ENCODE measurements at places on chromosomes 16 and 17.
A peak's percentile ranks its signal among the peaks of the same experiment; 100 is the strongest.

DNA sequence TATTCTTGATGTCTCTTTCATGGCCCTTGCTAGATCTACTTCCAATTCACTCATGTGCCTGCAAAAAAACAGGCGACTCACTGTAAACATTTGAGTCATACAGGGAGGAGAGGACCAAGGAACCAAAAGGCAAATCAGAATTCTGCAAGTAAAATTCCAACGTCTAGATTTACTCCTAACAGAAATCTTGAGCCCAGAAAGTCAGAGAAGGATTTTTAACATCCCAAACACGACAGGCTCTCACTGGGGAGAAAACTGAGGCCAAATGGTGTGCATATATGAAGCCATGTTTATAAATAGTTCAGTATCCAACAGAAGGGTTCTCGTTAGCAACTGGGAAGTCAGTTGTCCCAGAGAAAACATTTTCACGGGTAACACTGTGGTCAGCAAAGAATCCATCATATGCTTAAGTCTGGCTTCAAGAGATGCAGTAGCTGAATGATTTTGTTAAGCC, 40.1 kb downstream of the LITAF start:
- DNase-seq = no peak
- no peak overlapping the region for H3K27ac ChIP-seq
- no peak overlapping the region for H3K4me3 ChIP-seq
- no peaks in the 10 kb centered on the region for H3K27me3 ChIP-seq
- peaks cover 3% of the 10 kb centered on the region for H3K36me3 ChIP-seq

- H3K27ac ChIP-seq = no peak overlapping the region
- H3K4me3 ChIP-seq = no peak overlapping the region
- no peaks in the 10 kb centered on the region for H3K4me1 ChIP-seq
- no peak for DNase-seq
These were observed 409.6 kb upstream of the MAF start for GRCh38 chr16:80009971-80010659.

GRCh38 chr17:33868899-33869298, 386.2 kb upstream of the CCL2 start:
- H3K27ac ChIP-seq = no peak overlapping the region
- peaks cover 2% of the 10 kb centered on the region for H3K36me3 ChIP-seq
- no peak overlapping the region for H3K4me3 ChIP-seq

GRCh38 chr17:57782647-57783337, 37.7 kb upstream of the CCDC182 start:
- H3K36me3 ChIP-seq = no peaks in the 10 kb centered on the region
- no peak overlapping the region for H3K27ac ChIP-seq
- H3K4me3 ChIP-seq = no peak overlapping the region
- peaks cover 2% of the 10 kb centered on the region for H3K4me1 ChIP-seq
- H3K27me3 ChIP-seq = peaks cover 19% of the 10 kb centered on the region

DNA sequence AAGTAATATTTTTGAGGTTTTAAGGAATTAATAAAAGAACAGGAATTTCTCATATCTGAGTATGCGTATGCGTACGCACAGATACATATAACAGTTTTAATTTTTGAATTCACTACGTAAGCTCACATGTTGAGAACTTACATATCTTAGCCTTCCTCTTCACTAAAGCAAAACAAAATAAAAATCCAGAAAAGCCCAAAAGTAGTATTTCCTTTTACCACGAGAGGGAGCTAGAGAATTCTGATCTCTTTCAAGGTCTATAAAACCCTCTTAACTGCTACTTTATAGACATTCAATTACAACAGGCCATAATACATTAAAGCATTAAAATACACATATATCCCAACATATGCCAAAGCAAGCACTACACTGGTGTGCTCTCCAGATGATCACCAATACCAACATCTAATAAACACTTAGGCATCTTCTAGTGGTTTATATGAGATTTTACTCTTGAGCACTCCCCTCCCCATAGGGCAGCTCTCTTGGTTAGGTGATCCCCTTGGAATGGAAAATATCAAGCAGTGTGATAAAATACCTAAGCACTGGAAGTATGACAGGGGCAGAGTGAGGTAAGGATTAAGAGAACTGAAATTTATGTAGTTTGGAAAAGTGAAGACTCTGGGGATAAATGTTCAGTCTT, 94.0 kb downstream of the SKAP1 start:
- no peak overlapping the region for H3K27ac ChIP-seq
- H3K4me3 ChIP-seq = peak overlapping the region; percentile 21
- H3K27me3 ChIP-seq = no peaks in the 10 kb centered on the region
- DNase-seq = no peak
